ENCODE measurements at places on chromosomes 4 and X.

DNA sequence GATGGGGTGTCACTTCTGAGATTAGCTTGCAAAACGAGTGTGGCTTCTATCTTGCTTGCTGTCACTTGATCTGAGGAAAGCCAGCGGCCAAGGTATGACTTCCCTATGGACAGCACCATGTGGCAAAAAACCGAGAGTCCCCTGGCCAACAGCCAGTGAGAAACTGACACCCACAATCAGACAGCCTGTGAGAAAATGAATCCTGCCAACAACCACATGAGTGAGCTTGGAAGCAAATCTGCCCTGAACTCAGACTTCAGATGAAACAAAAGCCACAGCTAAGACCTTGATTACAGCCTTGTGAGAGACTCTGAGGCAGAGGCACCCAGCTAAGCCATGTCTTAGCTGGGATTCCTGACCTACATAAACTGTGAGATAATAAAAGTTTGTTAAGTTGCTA, 45.5 kb downstream of the PPP1R2C start:
- DNase-seq: no peak

- DNase-seq: no peak
These were observed 7.3 kb downstream of the GPRASP1 start for GRCh38 chrX:102658556-102658955.

DNA sequence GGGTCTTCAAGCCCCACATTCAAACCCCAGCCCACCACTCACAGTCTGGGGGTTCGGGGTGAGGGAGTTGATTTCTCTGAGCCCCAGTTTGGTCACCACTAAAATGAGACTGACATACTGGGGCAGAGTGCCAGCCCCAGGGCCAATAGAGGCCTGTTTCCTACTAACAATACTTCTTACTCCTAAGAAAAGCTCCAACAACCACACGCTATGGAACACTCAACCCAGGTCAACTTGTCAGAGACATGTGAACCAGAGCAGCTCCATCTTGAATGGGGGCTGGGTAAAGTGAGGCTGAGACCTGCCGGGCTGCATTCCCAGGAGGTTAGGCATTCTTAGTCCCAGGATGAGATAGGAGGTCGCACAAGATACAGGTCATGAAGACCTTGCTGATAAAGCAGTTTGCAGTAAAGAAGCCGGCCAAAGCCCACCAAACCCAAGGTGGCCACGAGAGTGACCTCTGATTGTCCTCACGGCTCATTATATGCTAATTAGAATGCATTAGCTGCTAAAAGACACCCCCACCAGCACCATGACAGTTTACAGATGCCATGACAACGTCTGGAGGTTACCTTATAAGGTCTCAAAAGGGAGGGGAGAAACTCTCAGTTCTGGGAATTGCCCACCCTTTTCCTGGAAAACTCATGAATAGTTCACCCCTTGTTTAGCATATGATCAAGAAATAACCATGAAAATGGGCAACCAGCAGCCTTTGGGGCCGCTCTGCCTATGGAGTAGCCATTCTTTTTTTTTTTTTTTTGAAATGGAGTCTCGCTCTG, 26.6 kb upstream of the HTRA3 start:
- DNase-seq: no peak

- DNase-seq: no peak
These were observed 65.6 kb upstream of the PDLIM3 start for GRCh38 chr4:185600801-185601434.

DNA sequence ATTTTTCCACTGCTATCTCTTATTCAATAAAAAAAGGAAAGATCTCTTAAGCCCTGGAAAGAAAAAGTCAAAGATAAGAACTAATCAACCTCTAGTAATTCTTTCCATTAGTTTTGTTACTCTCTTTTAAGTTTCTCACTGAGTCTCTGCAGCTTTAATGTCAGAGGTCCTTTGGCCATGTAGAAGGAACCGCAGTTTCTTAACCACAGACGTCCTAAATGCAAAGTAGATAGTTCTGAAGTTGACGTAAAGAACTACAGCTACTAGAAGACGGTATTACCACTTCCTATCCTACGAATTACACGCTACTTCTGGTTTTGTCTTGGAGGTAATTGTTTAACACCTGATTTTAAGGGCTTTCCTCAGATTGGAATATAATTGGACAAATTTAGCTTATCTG, 325.9 kb downstream of the ANKRD50 start:
- DNase-seq: no peak

DNA sequence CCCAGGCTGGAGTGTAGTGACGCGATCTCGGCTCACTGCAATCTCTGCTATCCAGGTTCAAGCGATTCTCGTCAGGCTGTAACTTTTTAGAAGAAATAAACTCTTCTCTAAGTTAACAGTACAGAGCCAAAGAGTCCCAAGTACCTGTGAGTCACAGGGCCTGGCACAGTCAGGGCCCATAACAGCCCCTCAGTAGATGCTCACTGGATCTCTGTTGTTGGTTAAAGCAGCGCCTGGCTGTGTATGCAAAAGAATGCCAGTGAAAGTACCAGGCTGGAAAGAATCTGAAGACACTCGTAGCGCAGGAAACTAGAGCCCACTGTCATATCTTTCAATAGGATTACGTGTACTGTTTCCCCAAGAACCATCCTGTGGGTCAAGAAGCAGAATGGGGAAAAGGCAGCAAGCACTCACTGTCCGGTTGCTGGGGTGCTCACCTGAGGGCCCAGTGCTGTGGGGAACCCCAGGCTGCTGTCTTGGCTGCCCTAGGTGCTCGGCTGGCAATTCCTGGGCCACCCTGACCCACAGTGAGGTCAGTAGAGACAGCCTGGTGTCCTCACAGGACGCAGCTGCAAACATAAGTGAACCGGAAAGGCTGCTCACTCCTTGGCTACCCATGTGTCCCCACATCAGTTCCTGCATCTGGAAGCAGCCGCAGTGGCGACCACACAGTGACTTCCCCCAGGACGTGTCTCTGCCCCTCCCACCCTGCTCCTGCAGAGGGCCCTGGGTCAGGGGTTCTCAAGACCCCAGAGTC, 3.1 kb upstream of the SLBP start:
- DNase-seq: no peak

GRCh38 chr4:4868758-4869723, 9.6 kb downstream of the MSX1 start:
- DNase-seq: no peak

GRCh38 chr4:165877286-165877685, 4.2 kb downstream of the TLL1 start:
- DNase-seq: no peak

- peak; percentile 65 for DNase-seq
These were observed 127.4 kb downstream of the FAM53A start for GRCh38 chr4:1556541-1557220.

DNA sequence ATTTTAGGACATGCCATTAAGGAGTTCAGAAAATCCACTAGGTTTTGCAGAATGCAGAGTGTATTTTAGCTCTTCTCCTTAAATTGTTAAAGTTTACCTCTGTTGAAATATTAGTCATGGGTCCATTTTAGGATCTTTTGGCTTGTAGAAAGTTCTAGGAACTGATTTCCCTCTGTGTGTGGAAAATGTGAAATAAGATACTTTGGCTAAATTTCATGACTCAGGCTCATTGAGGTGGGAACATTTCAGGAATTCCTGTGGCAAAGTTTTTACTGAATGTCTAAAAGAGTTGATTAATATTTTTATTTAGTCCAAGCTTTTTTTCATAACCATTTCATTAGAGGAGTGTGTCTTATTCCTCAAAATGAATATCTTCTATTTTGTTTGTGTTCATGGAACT, 7.0 kb downstream of the FHIP1A start:
- no peak for DNase-seq

DNA sequence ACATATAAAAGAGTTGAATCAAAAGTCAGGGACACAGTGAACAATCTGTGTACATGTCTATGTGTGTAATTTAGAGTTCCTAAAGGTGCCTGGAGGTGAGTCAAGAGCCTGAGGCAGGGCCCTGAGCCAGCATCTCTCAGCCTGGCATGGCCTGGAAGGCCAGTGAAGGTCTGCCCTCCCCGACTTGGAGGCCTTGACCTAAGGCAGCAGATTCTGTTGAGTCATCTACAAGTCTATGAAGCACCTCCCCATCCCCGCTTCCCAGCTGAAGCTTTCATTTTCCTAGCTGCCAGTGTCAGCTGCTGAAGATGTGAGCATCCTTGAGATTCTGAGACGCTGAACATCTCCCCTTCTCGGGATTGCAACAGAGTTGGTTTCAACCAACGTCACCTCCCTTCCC, 583.9 kb downstream of the BCOR start:
- DNase-seq: no peak

GRCh38 chr4:150588316-150588715, 6.4 kb downstream of the MAB21L2 start:
- DNase-seq: no peak

DNA sequence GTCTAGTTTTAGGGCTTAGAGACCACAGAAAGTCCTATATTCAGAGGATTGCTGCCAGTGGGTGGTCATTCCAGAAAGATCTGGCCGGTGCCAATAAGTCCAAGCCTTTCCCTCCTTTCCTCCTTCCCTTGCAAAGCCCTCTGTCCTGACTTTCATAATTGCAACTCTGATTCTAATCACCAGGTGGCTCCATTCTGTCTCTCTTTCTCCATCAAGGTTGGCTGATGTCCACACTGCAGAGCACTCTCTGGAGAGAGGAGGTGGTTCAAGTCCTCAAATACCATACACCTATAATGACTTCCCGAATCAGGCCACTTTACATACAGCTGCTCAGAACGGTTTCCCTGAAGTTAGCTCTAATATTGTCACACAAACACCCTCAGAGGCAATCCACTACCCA, 22.4 kb upstream of the ARMCX4 start:
- DNase-seq: no peak

GRCh38 chr4:58658701-58659100, 1548.5 kb upstream of the IGFBP7 start:
- DNase-seq: no peak

GRCh38 chr4:13654162-13654797, 26.8 kb upstream of the BOD1L1 start:
- DNase-seq: peak; percentile 89

- no peak for DNase-seq
These were observed 81.2 kb downstream of the ABLIM2 start for GRCh38 chr4:8077181-8078108.

DNA sequence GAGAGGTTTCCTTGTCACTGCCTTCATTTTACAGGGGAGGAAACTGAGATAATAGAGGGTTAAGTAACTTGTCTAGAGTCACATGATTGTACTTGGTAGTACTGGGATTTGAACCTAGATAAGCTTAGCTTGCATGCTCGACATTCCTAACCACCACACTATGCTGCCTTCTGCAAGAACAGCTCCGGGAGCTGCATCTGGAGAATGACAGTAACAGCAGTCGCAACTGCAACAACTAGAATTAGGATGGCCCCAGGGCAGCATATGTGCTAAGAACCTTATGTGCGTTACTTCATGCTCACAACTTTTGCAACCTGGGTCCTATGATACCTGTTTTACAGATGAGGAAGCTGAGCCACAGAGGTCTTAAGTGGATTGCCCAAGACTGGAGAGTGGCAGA, 89.5 kb upstream of the LCORL start:
- no peak for DNase-seq

DNA sequence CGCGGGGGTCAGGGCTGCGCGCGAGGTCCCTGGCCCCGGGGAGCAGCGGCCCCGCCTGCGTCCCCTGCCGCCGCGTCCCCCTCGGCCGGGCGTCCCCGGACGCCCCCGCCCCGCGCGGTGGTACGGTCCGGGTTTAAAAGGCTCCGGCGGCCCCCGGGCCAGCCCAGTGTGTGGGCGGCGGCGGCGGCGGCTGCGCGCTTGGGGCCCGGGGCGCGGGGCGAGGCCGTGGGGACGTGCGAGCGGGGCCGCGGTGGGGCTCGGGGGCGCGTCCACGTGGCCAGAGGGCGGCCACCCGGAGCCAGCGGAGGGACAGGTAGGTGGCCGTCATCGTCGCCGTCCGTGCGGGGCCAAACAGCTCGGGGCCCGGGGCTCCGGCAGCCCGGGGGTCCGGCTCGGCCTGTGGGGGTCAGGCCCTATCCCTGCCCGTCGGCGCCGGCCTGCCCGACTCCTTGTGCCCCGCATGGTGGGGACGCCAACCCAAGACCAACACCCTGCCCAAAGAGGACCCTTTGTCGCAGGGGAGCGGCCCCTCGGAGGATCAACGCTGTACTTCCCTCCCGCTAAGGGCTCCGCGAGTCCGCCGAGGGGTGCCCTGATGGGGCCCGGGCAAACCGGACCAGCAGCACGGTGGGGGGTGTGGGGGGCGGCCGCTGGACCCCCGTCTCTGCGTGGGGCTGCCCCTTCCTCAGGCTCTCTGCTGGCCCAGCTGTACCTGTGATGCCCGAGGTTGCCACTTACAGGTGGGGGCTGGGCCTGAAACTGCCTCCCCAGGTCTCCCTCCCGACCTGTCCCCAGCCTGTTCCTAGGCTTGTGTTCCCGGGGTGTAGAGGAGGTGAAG, at the start of gene PLXNA3:
Gene PLXNA3 (plus strand): TSS at position 166 of the 838 bp plus-strand sequence. CDS start 1,903 bp downstream, outside the sequence.
- peak; percentile 89 for DNase-seq

DNA sequence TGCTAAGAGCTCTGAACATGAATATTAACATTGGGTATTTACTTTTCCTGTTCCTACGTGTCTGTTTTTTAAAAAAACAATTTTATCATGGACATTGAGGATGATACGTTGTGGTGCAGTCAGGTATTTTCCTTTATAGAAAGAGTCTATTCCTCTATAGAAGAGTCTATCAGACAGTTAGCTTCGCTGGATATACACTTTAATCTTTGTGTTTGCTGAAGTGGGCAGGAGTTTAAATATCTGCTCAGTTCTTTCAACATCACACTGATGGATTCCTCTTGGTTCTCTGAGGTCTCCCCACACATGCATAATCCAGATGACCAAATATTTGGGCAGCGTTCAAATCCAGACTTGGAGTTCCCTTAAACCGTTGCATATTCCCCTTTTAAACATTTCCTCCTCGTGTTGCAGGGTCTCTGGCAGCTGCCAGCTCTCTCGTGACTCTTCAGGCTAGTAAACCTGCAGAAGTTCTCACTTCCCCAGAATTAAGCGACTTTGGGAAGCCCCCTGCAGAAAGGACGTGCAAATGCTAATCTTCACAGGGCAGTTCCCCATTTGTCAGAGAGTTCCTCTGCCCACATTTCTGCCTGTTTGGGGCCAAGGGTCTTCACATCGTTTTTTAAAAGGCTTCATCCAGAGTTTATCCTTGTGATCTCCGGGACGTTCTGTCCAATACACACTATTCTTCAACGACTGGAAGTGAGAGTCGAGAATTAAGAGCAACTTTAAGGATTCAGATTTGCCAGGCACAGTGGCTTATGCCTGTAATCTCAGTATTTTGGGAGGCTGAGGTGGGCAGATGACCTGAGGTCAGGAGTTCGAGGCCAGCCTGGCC, 20.5 kb upstream of the DHRSX start:
- DNase-seq: no peak

- no peak for DNase-seq
These were observed 56.1 kb upstream of the MSANTD1 start for GRCh38 chr4:3192827-3193226.

GRCh38 chr4:1235381-1236102, 13.4 kb downstream of the CTBP1 start:
- DNase-seq: no peak

GRCh38 chr4:135274416-135274815, 1072.8 kb upstream of the PABPC4L start:
- no peak for DNase-seq
